ENCODE measurements at places on chromosomes 1 and 21.

DNA sequence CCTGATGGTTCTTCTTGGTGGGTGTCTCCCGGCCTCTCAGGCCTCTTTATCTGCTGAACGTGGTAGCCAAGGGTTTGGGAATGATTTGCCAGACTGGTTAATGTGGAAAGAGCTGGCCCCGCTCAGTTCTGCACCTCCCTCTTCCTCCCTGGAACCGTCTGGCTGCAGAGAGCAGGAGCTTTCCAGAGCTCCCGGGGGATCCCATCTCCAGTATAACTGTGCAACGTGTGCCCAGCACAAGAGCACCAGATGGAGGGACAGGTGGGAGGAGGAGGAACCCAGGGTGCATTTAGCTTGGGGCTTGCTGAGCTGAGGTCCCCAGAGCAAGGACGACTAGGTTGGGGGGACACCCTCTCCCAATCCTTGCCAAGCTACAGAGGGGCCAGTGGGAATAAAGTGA, 5.0 kb downstream of the TFF1 start:
- no peak for DNase-seq

GRCh38 chr1:151775894-151776664, 12.8 kb upstream of the MRPL9 start:
- no peak for DNase-seq

DNA sequence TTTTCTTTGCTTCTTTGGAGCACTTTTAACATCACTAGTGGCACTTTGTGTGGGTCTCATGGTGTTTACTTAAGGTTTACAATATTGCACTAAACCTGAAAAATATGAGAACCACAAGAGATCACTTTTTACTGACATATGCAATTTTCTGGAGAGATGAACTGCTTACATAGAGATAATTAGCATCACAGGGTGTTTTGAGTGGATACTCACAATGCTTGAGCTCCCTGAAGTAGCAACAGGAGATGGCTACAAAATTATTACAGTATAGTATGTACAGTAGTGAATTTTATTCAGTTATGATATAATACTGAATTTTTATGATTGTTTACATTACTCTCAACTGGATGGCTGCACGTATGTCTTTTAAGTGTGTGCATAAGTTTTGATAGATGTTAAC, 22.6 kb downstream of the RPRD2 start:
- DNase-seq, result no peak

DNA sequence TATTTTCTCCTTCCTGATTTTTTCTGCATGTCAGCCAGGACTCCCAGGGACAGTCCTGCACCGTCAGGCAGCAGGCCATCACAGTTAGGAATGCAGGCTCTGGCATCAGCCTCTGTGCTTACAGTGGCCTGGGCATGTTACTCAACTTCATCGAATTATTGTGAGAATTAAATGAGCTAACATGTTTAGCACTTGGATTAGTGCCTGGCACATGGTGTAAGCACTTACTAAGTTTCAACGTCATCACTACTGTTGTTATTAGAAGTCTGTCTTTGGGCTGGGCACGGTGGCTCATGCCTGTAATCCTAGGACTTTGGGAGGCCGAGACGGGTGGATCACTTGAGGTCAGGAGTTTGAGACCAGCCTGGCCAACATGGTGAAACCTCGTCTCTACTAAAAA, 45.1 kb downstream of the SCCPDH start:
- no peak for DNase-seq

GRCh38 chr1:27531959-27532685, 42.2 kb upstream of the WASF2 start:
- DNase-seq, result no peak

- DNase-seq, result no peak
Observed at GRCh38 chr1:153984123-153984894, 1.8 kb downstream of the RAB13 start.

- no peak for DNase-seq
Observed at GRCh38 chr1:50350868-50351267, 72.4 kb downstream of the DMRTA2 start.

DNA sequence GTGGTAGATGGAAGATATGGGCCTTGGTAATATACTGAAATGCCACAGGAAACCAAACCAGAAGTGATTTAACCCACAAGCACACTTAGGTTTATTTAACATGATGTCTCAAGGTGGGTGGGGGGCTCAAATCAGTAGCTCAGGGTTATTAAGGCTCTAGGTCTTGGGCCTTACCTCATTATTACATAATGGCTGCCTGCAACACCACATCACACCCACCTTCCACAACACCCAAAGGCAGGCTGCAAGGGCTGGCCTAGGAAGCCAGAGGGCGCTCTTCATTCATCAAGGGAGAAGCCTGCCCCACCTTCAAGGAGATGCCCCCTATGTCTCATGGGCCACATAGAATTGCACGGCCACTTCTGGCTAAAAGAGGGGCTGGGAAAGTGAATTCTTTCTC, 6.0 kb downstream of the TFF1 start:
- no peak for DNase-seq
